ENCODE measurements at places on chromosomes 2 and 18.

GRCh38 chr18:41075212-41075611, 879.8 kb upstream of the PIK3C3 start:
- DNase-seq, result no peak

GRCh38 chr2:219109471-219109870, 48.8 kb upstream of the IHH start:
- DNase-seq, result no peak

DNA sequence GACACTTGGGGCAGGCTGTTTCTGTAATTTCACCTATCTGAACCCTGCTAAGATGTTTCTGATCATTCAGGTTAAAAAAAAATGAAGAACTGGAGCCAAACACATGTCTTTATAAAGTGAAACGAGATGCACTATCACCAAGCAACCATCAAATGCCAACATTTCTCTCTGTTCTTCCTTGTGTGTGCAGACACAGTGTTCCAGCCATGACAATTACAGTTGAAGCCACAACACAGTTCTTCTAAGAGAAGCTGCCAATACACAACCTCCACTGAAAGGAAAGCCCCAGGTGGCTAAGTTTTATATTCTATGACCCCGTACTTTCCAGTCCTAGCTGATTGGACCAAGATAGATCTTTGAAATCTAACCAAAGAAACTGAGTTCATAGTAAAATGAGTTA, 181.8 kb downstream of the RAD51AP2 start:
- no peak for DNase-seq

- DNase-seq, result no peak
These were observed 34.6 kb upstream of the ACKR3 start for GRCh38 chr2:236535024-236535423.

- no peak for DNase-seq
These were observed 2.5 kb downstream of the CYP1B1 start for GRCh38 chr2:38073211-38074057.

DNA sequence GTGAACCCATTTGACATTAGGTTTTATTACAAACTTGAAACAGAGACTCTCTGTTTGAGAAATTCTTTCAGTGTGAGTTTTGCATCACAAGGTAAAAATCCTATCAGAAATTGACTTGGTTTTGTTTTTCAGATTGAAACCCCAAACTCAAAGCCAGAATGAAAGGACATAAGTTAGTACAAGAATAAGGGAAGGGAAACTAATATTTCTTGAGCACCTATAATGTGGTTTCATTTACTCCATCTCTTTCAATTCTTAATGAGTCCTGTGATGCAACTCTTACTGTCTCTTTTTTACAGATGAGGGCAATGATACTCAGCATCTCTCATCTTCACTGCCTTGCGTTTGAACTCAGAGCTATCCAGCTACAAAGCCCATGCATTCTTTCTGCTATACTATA, 210.0 kb upstream of the SIX3 start:
- no peak for DNase-seq

- no peak for DNase-seq
These were observed 175.2 kb downstream of the TGIF1 start for GRCh38 chr18:3624935-3625741.

- DNase-seq, result no peak
These were observed 50.0 kb downstream of the TMEM163 start for GRCh38 chr2:134668821-134669220.

GRCh38 chr2:79512442-79513401, at the start of gene CTNNA2:
TSS of gene CTNNA2 (plus strand) at chr2:79513051.
- DNase-seq, result peak; percentile 98

DNA sequence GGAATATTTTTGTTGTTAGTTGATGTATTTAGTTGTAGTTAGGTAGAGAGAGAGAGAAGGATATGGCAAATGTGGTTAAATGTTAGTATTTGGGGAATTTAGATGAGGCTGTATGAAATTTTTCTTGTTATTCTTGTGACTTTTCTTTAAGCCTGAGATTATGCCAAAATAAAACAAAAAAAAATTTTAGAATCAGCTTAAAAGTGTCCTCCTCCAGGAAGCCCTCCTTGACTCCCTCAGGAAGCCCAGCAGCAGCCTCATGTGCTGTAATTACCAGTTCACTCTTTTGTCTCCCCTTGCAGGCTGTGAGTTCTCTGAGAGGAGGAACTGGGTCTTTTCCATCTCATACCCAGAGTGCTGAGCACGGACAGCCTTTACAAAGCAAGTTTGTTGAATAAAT, 243.5 kb downstream of the TFCP2L1 start:
- DNase-seq, result no peak

GRCh38 chr2:192615105-192615504, 420.4 kb upstream of the TMEFF2 start:
- no peak for DNase-seq

GRCh38 chr2:64525317-64525613, 1.1 kb downstream of the AFTPH start:
- DNase-seq, result no peak

- DNase-seq, result no peak
These were observed 171.1 kb upstream of the MYT1L start for GRCh38 chr2:2502201-2502549.

- no peak for DNase-seq
These were observed 21.7 kb downstream of the ASPRV1 start for GRCh38 chr2:69939722-69940121.

GRCh38 chr2:9258501-9258900, 51.9 kb downstream of the ASAP2 start:
- DNase-seq, result no peak

- no peak for DNase-seq
These were observed 1.8 kb upstream of the SALL3 start for GRCh38 chr18:78977637-78978348.

DNA sequence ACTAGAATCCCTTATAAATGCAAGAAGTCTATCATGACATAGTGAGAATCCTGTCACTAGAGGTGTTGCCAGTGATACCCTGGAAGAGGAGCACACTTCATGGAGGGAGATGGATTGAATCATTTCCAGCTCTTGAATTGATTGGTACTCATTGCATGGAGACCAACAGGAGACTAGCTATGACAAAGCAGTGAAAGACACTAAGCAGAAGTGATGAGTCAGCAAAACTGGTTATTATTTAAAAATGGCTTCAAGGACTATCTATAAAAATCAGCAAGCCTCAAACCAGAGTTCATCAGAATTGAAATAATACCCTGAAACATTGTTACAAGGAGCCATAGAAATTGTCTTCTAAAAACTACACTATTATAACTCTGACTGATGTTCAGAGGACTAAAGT, 200.3 kb downstream of the PDE11A start:
- no peak for DNase-seq

DNA sequence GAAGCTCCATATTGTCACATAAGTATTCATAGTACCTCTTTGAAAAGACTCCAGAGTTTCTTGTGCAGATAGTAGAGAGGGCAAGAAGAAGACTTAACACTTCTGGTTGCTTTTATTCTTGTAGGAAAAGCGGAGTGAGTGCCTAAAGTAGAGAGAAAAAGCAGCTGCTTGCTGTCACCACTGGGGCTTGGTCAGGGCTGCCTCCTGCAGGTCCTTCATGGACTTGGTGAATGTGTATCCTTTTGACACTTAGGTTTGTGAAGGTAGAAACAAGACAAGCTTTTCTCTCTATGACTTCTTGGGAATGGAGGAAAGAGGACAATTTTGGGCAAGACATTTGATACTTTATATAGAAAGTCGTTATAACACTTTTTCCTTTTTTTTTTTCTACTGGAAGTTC, 312.8 kb upstream of the FANCL start:
- DNase-seq, result no peak

DNA sequence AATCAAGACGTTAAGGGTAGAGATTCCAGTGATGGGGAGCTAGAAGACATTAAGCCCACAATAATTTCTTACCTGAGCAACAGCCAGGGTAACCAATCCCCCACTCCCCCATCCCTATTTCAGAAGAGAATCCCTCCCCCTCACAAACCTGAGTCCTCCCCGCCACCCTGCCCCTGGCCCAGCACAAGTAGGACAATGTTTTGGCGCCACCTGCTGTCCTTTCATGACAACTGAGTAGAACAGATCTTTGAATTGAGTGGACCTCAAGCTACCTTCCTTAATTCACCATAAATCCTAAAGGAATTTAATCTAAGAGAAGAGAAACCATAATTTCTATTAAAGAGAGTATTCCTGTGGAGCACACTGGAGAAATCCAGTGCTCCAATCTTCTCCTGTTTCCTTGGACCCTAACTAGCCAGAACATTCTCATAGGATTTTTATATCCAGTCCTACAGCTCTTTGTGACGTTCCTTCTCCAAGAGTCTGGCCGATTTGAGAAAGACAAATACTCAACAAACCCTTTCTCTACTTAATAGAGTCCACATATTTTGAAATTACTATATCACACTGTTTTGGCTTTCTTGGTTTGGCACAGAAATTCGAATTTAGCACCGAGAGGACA, 41.1 kb downstream of the NHEJ1 start:
- no peak for DNase-seq

GRCh38 chr2:241312082-241312481, 3.4 kb downstream of the HDLBP start:
- no peak for DNase-seq

DNA sequence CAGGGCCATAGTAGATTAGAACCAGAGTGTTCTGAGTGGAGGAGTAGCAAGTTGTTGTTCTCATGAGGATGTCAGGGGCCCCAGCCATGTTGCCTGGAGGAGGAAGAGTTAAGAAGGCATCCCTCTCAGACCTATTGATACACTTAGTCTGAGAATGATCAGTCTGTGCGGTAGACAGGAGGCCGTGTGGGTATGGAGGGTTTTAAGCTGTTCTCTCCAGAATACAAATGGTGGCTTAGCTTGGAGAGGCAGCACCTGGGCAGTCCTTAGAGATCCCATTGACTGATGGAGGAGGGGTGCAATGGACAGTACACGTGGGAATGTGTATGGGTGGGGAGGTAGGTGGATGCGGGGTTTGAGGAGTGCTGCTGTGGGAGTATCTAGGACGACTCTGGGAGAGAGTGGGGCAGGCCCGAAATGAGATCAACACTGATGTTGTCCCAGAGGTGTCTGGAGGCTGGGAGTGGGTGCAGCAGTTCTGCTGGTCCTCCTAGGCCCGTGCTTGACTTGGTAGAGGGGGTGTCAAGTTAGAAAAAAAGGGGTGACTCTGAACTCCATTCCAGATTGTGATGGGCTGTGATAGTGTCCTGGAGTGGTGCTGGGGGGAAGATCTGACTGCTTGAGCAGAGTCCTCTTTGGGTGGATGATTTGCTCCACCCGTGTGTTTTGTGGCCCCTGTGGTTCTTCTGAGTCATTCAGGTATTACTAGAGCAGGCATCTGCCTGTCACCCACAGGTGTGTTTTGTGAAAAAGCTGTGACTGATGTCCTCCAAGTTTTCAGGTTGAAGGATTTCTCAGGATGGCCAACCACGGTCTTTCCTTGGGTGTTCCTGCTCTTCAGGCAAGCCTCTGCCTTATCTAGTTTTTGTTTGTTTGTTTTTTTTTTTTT, 44.7 kb downstream of the C2orf42 start:
- DNase-seq, result no peak

- DNase-seq, result no peak
These were observed 19.1 kb downstream of the CYBRD1 start for GRCh38 chr2:171541202-171541887.

GRCh38 chr2:7962161-7962560, 719.7 kb upstream of the ID2 start:
- DNase-seq, result no peak

DNA sequence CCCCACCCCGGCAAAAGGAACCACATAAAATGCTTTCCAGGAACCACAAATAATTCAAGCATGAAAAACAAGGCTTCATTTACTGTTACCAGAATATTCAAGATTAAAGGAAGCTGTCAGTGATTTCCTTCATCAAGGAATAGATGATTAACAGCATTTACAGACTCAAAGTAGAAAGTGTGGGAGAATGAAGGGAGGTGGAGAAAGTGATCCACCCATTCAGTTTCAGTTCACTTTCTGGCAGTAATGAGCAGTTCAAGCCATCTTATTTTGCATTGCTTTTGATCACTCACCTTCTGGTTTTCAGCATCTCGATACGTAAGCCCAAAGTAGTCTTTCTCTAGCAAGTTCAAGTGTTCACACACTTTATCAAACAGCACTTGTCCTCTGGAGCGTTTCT, 99.0 kb downstream of the EPB41L3 start:
- no peak for DNase-seq

- DNase-seq, result no peak
These were observed 476.7 kb downstream of the TXNL1 start for GRCh38 chr18:56161566-56162260.

GRCh38 chr2:202335791-202336467, 40.2 kb upstream of the BMPR2 start:
- DNase-seq, result no peak

All from NCI-H510A (cell line).